Activated CD4-positive, CD25-positive, alpha-beta regulatory T cell treated with anti-CD3 and anti-CD28 coated beads, Interleukin-2, amount 50 U/mL, for 24 hours (primary cell): ENCODE measurements at places on chromosomes 1 and 21.

DNA sequence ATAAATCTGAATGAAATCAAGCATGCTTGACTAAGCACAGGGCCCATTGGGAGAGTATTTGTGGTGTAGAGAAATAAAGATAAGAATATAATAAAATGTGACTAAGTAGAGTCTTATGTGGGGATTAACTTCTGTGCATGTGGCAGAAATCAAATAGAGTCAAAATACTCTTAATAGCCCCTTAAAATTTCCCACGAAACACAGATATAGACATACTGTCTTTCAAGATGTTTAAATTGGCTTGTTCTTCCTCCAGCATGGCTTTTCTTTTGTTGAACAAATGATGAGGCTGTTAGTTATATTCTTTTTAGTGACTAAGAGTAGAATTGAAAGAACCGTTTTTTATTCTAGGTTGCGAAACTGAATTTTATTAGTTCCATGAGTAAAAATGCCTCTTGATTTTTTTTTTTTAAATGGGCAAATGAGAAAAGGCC is 112.3 kb downstream of the RPS6KC1 start:
- ATAC-seq: no peak

GRCh38 chr1:186155594-186155993 is 219.5 kb downstream of the TPR start:
- ATAC-seq: no peak

DNA sequence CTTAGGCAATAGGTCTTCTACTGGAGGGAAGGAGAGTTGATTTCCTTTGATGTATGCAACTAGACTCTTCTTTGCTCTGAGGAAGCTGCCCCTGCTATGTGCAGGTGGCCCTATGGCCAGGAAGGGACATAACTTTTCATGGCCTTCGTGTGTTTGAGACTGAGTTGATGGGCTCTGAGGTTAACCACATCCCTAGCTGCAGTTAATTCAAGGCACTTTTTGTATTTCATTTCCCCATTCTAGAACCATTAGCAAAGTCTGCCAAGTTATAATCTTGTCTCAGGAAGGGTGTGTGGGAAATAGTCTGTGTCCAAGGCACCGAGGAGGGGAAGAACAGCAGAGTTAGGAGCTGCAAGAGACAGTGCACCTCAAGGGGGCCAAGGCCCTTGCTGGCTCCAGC is 2.5 kb downstream of the FCRL4 start:
- ATAC-seq: no peak

GRCh38 chr1:202135221-202135721 is 9.3 kb downstream of the ARL8A start:
- peak; percentile 78 for ATAC-seq

- ATAC-seq: no peak
Measured at GRCh38 chr1:193729429-193729828, 543.0 kb upstream of the B3GALT2 start.

GRCh38 chr1:116329524-116330341 is 43.3 kb upstream of the ATP1A1 start:
- ATAC-seq: no peak

DNA sequence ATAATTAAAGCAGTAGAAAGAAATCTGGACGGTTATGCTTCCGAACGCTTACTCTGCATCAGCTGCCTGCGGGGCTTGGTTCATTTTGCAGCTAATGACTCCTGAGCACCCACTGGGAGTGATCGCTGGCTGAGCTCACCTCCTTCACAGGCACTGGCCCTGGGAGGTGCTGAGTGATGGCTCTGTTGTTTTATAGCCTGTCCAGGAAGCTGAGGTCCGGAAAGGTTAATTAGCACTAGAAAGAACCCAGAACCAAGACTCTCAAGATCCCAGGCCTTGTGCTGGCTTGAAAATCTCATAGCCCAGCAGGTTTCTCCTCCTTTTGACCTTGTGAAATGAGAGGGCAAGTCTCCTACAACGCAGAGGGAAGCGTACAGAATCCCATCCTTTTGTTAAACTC is 226.2 kb downstream of the AJAP1 start:
- no peak for ATAC-seq

GRCh38 chr1:196650403-196650802 is 1.4 kb upstream of the CFH start:
- ATAC-seq: no peak

GRCh38 chr1:201501144-201501543 is 5.8 kb downstream of the CSRP1 start:
- no peak for ATAC-seq

DNA sequence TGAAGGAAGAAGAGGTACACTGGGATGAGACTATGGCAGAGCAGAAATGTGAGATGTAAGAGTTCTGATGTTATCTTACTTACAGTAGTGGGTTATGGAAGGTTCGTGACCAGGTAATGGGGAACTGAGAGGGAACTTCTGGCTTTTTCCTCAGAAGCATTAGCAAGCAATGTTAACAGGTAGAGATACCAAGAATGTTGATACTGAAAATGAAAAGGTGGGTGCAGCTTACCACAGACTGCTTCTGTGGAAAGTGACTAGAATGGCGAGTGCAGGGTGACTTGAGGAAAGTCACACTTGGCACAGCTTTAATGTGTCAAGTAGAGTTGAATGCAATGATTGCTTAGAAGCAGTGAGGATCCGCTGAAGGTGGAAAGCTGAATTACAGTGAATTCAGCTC is 70.8 kb downstream of the PLA2G4A start:
- ATAC-seq: no peak

DNA sequence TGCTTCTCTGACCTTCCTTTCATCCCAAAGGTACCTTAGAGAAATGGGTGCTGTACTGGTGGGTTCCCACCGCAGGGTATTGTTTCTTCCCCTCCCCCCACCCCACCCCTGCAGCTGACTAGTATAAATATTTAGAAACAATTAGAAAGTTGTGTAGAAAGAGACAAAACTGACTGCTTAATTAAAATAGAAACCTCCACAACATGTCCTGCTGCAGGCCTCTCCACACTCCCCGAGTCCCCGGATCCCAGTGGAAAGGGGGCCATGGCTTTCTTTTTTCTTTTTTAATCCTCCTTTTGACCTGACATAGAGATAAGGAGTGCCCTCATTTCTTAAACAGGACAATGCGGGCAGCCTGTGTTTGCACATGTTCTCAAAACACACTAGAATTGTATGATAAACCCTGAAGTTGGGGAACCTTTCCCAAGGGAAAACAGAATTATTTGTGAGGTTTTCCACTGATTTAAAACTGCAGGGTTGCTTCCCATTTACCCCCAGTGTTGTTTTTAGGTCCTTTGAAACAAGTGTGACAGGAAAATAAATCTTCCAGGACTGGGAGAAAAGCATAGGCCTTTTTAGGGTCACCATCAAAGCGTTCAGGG is 1.7 kb downstream of the RHOU start:
- ATAC-seq: no peak

- no peak for ATAC-seq
Measured at GRCh38 chr21:45861156-45861870, 120.3 kb upstream of the COL6A1 start.

DNA sequence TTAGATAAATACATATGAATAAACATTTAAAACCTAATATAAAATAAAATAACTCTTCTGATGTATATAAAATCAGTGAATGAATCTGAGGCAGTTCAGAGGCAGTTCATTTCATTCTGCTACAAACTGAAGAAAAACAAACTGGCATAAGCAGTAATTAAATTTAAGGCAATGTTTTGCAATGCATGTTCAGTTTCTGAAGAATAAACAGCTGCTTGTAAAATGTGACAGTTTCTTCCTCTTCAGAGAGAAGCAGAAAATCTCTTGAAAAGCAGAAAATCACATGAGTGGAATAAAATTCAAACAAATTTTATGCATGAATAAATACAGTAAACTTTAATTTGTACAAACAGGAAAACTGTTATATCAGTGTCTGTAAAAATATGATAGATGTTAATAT is 643.7 kb downstream of the KCNT2 start:
- no peak for ATAC-seq
